ENCODE measurements at places on chromosomes 6 and 20.

DNA sequence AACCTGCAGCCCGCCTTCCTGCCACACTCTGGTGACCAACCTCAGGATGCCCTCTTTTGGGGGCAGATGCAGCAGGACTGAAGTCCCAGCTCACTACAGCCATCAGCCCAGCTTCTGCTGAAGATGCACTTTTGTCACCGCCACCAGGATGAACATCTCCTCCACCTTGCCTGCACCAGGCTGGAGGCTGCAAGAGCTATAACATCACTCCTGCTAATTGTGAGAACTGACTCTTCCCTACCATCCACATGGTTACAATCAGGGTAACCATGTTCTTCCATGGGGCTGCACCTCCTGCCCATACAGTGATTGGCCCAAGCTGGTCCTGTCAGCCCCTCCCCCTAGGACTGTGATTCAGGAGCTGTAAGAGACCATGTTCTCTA is 2.0 kb upstream of the ACTL10 start:
- DNase-seq, result no peak

DNA sequence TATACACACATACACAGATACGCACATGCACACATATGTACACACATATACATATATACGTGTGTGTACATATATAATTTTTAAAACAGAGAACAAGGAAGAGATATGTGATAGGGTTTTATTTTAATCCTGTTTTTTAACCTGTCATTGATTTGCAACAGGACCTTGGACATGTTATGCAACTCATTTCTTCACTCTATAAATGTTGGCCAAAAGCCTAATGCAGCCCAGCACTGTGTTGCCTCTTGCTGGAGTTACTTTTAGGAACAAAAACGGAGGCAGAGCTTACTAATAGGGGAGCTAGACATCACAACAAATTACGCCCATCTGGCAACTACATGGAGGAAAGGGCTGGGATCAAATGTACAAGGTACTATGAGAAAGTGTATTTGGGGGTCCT is 179.9 kb upstream of the TAB2 start:
- DNase-seq, result no peak

DNA sequence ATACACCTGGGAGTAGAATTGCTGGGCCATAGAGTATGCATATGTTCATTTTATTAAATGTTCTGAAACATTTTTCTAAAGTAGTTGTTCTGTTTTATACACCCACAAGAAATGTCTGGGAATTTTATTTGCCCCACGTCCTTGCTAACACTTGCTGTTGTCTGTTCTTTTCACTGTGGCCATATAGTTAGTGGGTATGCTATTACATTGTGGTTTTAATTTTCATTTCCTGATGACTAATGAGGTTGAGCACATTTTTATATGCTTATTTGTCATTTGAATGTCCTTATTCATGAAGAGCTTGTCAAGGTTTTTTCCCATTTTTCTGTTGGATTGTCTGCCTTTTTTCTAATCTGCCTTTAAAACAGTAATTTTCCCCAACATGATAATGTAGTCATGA is 41.5 kb upstream of the TGM3 start:
- DNase-seq, result no peak

DNA sequence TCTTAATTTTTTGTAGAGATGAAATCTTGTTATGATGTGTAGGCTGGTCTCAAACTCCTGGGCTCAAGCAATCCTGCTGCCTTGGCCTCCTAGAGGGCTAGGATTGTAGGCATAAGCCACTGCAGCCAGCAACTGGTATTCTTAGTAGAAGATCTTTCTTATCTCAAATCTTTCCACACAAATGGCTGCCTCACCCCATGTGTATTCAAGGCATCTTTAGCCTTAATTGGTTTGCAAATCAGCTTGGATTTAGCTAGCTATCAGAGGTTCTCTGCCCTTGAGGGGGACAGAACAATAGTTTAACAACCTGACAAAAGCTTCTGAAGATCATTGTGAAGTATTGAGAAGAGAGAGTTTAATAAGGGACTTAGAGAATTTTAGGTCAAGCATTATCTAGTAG is 17.9 kb upstream of the ABRACL start:
- DNase-seq, result no peak

DNA sequence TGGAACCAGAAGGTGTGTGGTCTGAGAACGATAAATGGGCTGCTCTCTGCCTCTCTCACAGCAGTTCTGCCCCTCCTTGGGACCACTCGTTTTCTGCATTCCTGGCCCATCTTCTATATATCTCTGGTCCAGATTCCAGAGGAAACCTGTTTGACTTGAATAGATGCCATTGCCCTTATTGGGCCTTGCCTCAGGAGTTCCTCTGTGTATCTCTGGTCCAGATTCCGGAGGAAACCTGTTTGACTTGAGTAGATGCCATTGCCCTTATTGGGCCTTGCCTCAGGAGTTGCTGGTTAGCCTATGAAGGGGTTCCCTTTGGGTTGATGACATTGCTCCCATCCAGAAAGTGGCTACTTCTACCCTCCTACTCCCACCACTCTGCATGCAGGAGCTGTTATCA is 189.4 kb downstream of the SLC16A10 start:
- no peak for DNase-seq

DNA sequence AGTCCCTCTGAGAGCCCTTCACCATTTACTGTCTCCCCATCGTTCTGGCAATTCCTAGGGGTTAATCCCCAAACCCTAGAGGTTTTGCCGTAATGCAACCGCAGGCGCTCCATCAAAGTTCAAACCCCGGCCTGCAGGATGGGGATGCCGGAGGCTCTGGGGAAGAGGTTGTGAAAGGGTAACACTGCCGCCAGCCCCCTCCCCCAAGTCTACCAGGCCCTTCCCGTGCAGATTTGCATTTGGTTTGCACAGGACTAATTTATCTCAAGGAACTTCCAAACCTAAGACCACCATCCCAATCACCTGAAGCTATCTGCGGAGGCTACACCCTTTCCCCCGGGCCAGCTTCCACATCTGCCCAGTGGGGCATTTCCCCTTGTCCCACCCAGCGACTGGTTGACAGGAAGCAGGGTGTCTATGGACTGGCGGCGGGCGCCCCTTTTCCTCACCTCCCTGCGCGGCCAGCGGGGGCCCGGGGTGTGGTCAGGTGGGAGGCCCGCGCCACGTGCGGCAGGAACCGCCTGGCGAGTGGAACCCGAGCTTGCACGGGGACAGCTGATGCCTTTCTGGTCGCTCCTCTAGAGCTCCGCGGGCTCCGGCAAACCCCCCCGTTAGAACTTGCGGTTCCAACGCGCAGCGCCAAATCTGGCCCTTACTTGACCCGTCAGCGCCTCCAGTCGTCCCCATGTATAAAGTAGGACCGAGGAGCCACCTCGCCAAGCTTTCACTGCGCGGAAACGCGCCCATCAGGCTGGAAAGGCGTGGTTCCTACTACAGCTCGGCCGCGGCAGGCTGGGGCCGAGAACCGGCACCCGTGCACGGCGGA is 9.4 kb upstream of the SLC4A11 start:
- DNase-seq, result no peak

- DNase-seq, result no peak
Measured at GRCh38 chr6:95848717-95849116, 167.1 kb upstream of the FUT9 start.

GRCh38 chr20:9160331-9160730 is 91.4 kb downstream of the PLCB4 start:
- DNase-seq, result no peak

DNA sequence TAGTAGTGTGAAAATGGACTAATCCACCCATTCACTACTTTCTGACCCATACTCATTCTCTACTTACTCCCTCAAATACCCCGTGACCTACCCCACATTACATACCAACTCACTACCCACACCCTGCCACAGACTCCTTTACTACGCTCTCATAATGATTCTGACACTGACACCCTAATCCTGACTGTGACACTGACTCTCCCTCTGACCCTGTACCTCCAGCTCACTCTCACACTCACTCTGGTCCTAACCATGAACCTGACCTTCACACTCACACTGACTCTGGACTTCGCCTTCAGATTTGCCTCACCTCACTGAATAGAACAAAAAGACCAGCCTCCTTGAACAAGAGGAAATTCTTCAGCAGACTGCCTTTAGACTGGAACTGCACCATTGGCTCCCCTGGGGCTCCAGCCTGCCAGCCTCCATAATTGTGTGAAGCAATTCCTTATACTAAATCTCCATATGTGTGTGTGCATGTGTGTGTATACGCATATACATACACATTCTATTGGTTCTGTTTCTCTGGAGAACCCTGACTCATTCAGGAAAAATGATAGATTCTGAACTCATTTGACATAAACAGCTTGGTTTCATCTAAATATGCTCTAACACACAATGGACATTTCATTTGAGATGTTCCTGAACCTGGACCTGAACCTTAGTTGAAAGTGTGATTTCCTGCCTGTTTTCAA is 10.5 kb upstream of the ZNF343 start:
- no peak for DNase-seq

GRCh38 chr20:54980103-54980960 is 504.9 kb downstream of the DOK5 start:
- DNase-seq, result no peak

- DNase-seq, result no peak
Measured at GRCh38 chr6:92763274-92763584, 656.1 kb downstream of the EPHA7 start.

DNA sequence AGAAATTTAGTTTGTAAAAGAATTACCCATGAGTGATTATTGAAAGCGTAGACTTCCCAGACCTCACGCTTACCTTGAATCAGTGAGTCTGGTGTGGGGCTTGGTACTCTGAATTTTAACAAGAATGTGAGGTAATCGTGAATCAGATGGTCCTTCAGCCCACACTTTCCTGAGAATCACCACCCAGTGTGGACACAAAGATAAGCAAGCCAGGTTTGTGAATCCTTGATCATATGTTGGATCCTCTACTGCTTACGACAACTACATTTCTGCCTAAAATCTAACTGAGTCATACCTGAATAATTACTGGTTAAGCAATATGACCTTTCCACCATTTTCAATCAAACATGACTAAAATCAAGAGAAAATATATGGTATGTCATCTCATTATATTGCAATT is 589.3 kb downstream of the TFAP2A start:
- DNase-seq, result no peak

DNA sequence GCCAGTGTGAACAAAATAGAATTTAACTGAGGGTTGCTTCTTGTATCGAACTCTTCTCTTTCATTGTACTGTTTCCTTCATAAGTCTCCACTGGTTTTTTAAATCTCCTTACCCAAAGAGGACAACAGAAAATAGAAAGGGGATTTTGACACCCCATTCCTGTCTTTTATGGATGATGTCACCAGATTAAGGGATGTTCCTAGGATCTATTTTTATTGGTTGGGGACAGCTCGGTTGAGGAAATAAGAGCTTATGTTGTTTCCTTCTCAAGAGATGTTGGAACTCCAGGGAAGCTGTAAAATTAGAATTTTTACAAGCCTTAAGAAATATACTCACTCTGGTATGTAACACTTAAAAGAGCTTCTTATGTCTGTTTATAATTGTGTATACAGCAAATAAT is 171.5 kb downstream of the PHF3 start:
- DNase-seq, result no peak

- DNase-seq, result no peak
Measured at GRCh38 chr6:132252113-132252512, 149.2 kb downstream of the MOXD1 start.

DNA sequence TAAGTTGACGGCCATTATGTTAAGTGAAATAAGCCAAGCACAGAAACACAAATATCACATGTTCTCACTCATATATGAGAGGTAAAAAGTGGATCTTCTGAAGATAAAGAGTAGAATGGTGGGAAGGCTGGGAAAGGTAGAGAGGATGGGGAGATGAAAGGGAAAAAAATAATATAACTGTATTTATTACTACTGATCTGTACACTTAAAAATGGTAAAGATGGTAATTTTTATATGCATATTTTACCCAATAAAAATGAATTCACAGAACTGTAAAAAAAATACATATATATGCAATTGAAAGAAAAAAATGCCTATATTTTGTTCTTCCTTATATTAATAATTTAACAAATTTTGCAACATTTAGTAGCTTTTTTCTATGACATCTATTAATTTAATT is 694.4 kb upstream of the MARCKS start:
- no peak for DNase-seq

- DNase-seq, result no peak
Measured at GRCh38 chr6:33289784-33290315, 449 bp downstream of the PFDN6 start.

Measured in T follicular helper cell (primary cell).